ENCODE measurements at places on chromosomes 5 and 9.

DNA sequence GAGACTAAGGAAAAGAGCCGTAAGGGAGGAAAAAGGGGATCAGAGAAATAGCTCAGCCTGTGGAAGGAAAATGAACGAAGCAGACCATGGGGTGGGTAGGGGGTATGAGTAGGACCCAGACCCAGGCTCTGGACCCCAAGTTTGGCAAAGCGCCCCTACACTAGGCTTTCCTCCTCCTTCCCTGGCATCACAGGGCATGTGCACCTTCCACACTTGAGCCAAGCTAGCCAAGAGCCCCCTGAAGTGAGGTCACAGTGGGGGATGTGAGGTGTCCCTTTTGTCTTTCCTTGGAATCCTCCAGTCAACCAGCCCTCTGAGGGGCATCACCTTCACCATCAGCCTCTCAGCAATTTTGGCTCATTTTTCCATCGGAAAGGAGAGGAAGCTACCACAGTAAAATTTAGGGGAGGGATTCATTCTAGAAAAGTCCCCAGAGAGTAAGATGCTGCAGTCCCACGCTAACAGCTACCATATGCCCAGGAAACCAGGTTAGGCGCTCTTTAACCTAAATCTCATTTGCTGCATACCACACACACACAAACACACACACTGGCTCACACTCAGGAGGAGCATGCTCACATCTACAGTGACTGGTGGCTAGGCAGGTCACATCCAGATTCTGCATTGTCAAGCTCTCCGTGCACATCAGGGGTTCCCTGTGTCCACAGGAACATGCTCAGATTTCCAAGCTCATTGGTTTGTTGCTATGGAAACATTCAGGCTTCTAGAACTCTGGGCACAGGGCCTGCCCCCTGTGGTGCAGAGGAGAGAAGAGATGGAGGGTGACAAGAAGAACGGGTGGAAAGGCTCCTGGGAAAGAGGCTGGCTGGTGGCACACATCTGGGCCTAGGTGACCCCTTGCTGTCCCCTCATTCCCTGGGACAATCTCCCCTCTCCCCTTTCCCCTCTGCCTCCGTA is 9.9 kb downstream of the REEP2 start:
- no peak for DNase-seq

DNA sequence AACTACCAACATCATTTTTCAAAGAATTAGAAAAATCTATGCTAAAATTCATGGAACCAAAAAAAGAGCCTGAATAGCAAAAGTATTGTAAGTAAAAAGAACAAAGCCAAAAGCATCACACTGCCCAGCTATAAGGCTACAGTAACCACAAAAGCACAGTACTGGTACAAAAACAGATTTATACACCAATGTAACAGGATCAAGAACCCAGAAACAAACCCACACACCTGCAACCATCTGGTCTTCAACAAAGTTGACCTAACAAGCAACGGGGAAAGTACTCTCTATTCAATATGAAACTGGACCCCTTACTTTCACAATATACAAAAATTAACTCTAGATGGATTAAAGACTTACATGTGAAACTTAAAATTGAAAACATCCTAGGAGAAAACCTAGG is 94.2 kb upstream of the TARS1 start:
- no peak for DNase-seq

DNA sequence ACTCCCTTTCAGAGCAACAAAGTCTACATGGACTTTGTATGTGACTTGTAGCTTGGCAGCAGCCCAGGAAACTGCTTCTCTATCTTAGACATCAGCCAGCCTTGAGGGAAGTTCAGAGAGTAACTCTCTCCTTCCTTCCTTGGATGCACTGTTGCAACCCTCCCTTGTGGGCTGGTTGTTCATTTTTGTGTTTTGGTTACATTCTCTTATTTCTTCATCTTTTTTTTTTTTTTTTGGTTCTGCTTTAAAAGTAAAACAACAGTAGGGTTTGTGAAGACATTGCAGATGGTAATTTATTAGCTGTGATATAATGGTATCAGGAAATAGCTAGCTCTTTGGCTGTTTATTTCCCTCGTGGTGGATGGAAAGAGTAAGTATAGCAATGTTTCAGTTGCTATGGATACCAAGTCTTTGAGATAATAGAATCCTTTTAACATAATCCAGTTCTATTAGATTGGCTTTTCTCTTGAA is 97.9 kb upstream of the MAMDC2 start:
- DNase-seq = no peak

- no peak for DNase-seq
These were observed 4.6 kb upstream of the ISL1 start for GRCh38 chr5:51378448-51379330.

- DNase-seq = no peak
These were observed 40.0 kb downstream of the NXNL2 start for GRCh38 chr9:88574953-88575352.

DNA sequence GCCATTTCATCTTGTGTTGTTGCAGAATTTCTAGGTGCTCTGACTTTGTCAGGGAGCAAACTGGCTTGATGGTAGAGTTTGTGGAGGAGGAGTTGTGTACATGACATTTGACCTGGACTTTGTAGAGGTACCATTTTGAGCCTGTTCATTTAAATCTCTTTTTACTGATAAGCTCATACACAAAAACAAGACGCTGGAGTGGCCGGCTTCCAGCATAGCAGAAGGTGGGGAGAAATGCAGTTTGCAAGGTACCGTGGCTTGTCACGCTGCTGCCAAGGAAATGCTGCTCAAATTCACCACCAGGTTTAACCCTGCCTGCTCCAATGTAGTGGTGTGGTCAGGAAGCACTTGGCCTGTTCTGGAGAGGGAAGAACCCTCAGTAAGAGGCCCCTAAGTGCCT is 18.9 kb upstream of the IQGAP2 start:
- DNase-seq = no peak

DNA sequence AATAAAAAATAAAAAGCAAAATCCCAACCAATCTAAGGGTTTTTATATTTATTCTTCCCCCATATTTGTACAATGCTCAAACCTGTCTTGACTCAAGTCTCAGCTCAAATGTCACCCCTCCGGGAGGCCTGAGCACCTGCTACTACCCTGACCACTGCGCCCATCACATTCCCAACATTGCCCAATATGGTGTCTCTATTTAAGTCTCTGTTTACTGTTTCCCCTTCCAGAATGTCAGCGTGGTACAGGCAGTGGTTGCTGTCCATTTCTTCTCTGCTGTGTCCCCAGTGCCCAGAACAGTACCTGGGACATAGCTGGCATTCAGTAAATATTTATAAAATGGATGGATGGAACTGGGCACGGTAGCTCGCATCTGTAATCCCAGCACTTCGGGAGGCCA is 47.3 kb upstream of the PRRC2B start:
- no peak for DNase-seq

- DNase-seq = no peak
These were observed 402.8 kb downstream of the CDK5RAP2 start for GRCh38 chr9:120177121-120177520.

DNA sequence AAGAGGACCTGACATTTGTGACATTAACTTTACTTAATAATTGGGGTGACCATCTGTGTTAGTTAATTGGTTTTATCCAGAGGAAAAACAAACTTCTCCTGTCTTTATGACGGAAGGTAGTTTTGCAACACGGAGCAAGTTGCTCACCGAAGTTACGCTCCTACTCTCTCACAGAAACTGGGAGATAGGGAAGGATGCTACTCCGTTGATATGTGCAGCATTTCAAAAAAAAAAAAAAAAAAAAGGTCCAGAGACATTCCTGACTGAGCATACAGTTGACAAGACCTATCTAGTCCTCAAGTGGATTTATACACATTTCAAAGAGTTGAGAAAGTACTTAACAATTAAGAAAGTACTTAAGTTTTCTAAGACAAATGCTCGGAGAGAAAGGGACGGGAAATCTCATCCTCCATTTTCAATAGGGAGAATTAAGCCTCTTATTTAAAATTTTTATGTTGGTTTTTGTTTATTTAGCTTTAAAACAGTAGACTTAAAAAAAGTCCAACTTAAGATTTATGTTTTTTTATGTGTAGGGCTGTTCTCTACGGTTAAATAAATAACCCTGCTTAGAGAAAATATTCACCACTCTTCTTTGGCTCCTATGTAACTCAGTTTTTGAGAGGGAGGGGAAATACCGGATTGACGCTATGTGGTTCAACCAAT is 455 bp upstream of the FER start:
- no peak for DNase-seq

- DNase-seq = peak; percentile 28
These were observed 655 bp upstream of the RAI14 start for GRCh38 chr5:34655354-34655991.

- no peak for DNase-seq
These were observed 26.1 kb downstream of the TTC23L start for GRCh38 chr5:34865091-34865490.

GRCh38 chr9:7536310-7536939 is 263.2 kb downstream of the DMAC1 start:
- DNase-seq = peak; percentile 14

DNA sequence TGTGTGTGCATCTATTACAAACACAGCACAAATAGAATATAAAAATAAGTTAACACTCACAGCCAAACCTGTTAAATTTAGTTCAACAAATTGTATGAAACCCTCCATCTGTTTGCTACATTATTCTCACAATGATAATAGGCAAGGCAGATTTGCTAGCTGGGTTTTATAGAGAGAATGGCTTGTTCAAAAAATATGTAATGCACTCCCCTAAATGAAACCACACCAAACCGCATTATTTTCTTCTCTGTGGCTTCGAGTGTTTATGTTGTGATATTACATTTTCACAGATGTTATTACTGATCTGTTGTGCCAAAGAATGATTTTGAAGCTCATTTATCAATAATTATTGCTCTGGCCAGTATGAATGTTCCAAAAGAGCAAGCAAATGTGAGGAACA is 92.9 kb downstream of the SPATA31D1 start:
- DNase-seq = no peak

DNA sequence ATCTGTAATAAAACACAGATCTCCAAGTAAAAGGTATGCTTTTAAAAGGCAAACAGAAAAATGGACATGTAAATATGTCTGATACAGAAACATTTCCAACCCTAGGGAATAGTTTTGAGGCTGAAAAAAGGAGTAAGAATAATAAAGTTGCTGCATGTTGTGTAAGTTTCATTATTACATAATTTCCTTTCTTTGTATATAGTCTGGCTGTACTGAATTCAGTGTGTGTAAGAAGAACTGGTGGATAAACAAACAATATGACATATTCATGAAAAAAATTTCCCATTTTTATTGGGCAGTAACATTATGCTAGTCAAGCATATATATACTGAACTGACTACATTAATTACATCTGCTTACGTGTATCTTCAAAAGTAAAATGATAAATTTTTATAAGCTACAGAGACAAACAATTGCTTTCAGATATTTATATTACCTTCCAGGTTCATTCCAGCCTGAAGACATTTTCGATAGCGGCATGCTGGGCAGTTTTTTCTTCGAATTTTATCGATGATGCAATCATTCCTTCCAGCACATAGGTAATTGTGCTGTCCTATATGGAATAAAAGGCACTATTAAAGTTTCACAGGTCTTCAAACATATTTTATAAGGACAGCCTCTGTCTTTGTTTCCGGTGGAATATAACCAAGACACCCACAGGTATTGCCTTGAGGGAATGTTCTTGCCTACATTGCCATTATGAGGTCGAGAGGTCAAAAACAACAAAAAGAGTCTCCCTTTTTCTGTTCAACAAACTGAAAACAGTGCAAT is 93.6 kb downstream of the NR3C1 start:
- DNase-seq = no peak

DNA sequence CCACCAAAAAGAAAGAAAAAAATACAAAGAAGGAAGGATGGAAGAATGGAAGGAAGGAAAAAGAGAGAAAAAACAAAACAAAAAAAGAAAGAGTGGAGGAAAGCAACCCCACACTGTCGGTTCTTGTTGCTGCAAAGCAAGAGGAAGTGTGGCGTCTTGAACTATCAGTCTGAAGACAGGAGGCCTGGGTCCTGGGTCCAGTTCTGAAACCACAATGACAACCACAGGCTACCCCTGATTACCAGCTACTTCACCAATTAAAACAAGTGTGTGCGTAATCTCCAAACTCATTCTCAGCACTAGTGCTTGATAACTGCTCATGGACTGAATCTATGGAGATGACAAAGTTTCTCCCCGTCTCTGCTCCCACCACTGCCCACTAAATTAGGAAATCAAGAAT is 93.7 kb downstream of the RASEF start:
- no peak for DNase-seq

- peak; percentile 84 for DNase-seq
These were observed 6.4 kb upstream of the RALGDS start for GRCh38 chr9:133127340-133127981.

DNA sequence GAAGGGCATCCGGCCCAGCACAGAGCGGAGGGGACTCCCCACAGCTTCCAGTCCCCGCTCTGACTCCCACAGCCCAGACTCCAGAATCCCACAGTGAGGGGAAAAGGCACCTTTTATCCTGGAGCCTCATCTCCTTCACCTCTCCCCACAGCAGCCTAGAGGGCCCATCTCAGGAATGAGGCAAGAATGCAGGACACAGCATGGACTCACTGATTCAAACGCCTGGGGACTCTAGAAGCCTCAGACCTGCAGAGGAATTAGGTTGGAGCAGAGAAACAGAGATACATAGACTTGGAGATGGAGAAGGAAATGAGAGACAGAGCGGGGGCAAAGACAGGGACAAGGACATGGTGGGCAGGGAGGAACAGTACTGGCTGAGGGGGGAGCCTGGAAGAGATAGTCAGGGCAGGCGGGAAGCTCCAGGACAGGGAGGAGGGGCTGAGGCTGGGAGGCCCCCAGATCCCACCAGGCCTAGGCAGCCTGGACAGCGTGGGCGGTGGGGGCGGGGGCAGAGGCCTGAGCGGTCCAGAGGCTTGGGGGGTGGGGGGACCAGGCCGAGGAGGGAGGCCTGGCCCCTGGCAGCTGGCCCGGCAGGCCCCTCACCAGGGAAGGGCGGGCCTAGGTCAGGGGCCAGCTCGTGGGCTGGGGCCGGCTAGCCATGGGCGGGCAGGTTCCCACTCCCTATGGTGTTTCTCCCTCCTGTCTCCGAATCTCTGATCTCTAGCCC is 15.8 kb downstream of the CNTFR start:
- DNase-seq = no peak

- no peak for DNase-seq
These were observed 357.8 kb upstream of the CCNG1 start for GRCh38 chr5:163079618-163080017.

DNA sequence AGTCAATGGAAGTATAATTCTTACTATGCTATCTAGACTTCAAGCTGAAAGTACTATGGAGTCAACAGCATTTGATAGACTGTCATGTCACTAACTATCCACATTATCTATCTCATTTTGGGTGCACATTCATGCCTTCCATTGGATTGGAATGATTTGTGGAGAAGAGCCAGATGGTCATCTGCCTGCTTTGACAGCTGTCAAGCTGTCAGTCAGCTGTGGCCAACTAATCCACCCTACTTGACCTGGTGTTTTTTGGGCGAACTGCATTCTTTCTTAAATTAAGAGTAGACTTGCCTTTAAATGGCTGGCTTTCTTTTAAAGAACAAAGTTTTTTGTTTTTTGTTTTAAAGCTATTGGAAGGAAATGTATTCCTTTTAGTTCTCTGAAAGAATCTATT is 151.5 kb downstream of the DCP2 start:
- DNase-seq = no peak

DNA sequence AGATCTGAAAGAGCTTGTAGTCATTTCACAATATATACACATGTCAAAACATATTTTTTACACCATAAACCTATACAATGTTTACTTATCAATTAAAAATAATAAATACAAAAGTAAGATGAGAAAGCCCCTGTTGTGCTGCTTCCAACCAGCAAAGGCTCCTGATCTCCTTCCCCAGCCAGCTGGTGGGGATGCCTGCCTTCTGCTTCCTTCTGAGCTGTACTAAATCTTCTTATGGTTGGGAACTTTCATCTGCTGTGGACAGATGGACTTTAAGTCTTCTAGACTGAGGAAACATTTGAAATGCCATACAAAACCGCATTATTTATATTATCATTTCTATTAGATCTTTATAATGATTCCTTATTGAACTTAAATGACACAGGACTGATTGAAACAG is 745.3 kb upstream of the CHD1 start:
- no peak for DNase-seq

Data from CD4-positive, alpha-beta T cell treated with Interleukin-1 beta for 1 hour (primary cell).